ENCODE measurements at places on chromosomes 4 and X. TPM values are rescaled to one million over a fixed set of nuclear protein-coding genes. Genes with fewer than 3 reads are reported as not detected.

DNA sequence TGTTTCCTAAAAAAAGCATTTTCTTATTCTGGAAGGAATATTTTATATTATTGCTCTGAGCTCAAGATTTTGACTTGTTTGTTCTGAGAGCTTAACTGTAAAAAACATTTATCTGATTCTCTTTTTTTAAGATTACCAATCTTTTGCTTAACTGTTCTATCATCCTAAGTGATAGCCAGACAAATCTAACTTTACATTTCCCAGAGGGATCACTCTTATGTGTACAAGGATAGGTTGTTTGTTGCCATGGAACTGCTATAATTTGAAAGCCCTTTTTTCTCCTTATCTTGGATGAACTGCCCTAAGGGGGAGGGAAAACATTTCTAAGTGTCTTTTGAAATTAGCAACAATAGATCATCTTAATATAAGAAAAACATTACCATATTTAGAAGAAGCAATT, 494.7 kb downstream of the TRAM1L1 start:
- H3K27ac ChIP-seq = no peak overlapping the region
- no peak overlapping the region for H3K4me3 ChIP-seq
- no peak for DNase-seq
- no peaks in the 10 kb centered on the region for H3K4me1 ChIP-seq
- H3K36me3 ChIP-seq = no peaks in the 10 kb centered on the region

The PNMA6F gene
- not detected for total RNA-seq

DNA sequence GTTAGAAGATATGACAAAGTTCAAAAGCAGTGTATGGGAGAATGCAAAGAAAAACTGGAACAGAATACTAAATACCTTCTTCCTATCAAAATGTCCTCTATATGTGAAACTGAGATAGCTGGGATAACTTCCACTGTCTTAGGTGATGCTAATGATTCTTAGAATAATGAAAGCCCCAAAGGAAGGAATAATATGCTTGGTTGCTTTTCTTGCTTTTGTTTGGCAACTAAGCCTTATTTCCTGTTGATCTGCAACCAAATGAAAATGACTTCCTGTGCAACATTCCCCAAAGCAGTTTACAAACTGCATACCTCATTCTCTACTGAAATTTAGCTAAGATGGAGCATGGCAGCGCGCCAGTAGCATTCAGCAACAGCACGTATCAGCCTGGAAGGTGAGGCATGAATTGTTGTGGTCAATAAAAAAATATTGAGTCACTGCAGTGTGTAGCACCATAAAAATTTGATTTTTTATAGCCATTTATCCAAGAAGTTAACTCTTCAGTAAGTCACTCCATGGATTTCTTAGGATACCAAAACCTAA, 18.7 kb downstream of the NDNF start:
- H3K36me3 ChIP-seq = no peaks in the 10 kb centered on the region
- no peaks in the 10 kb centered on the region for H3K4me1 ChIP-seq
- H3K4me3 ChIP-seq = no peak overlapping the region
- H3K27me3 ChIP-seq = peaks cover 45% of the 10 kb centered on the region

GRCh38 chr4:2186133-2186864, 55.6 kb downstream of the HAUS3 start:
- H3K27ac ChIP-seq = no peak overlapping the region
- H3K27me3 ChIP-seq = no peaks in the 10 kb centered on the region
- no peaks in the 10 kb centered on the region for H3K4me1 ChIP-seq
- no peak for DNase-seq

DNA sequence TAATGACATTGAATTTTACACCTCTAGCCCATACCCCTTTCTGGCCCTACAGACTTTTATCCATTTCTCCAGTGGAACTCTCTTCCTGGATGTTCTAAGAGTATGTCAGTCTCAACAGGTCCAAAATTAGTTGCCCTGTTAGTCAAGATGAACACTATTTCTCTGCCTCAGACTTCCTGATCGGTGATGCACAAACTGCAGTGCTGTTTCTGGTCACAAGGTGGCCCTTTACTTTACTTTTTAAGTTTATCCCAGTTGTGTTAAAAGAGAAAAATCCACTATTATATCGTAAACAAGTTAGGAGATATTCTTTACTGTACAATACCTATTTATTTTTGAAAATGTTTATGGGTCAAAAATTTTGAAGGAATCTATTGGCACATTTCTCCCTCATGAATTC, 13.1 kb downstream of the TCEAL7 start:
- no peaks in the 10 kb centered on the region for H3K36me3 ChIP-seq
- H3K4me3 ChIP-seq = no peak overlapping the region
- no peak overlapping the region for H3K27ac ChIP-seq
- no peak for DNase-seq
- H3K4me1 ChIP-seq = no peaks in the 10 kb centered on the region

GRCh38 chrX:131068945-131069719, 11.0 kb downstream of the ARHGAP36 start:
- DNase-seq = no peak
- no peaks in the 10 kb centered on the region for H3K36me3 ChIP-seq
- H3K27ac ChIP-seq = no peak overlapping the region
- H3K4me3 ChIP-seq = no peak overlapping the region
- H3K4me1 ChIP-seq = no peaks in the 10 kb centered on the region

DNA sequence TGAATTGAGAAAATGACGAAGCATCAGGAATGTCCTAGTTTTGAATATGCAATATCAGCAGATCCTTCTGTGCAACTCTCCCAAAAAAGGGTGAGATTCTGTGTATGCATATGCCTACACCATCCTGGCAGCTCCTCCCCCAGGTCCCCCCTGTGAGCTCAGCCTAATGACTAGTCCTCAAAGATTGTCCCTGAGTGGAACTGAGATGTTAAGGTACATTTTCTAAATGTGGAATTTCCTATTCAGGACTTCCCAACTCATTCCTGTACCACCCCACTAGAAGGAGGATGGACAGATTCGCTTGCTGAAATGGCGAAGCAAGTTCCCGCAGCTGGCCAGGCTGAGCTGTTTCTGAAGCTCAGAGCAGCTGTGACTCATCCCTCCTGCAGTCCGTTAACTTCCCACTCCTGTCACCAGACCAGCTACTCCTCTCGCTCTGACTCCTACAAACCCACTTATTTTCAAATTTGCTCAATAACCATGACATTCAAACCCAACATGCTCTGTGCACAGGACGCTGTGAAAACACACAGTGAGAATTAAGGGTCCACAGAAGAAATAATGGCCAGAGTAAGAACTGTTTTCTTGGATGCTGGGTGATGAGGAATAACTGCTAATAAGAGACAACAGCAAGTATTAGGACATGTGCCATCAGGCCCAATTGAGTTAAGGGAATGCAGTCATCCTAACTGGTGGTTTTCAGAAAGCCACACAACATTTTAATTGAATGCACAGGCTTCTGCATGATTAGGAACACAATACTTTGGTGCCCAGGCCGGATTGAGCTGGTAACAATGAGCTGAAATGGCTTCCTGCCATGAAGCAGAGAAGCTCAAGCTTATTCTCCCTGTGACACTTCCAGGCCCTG, 40.0 kb upstream of the IRF2 start:
- H3K36me3 ChIP-seq = no peaks in the 10 kb centered on the region
- DNase-seq = no peak
- H3K27ac ChIP-seq = peak overlapping the region; percentile 67
- H3K27me3 ChIP-seq = no peaks in the 10 kb centered on the region
- H3K4me3 ChIP-seq = no peak overlapping the region

DNA sequence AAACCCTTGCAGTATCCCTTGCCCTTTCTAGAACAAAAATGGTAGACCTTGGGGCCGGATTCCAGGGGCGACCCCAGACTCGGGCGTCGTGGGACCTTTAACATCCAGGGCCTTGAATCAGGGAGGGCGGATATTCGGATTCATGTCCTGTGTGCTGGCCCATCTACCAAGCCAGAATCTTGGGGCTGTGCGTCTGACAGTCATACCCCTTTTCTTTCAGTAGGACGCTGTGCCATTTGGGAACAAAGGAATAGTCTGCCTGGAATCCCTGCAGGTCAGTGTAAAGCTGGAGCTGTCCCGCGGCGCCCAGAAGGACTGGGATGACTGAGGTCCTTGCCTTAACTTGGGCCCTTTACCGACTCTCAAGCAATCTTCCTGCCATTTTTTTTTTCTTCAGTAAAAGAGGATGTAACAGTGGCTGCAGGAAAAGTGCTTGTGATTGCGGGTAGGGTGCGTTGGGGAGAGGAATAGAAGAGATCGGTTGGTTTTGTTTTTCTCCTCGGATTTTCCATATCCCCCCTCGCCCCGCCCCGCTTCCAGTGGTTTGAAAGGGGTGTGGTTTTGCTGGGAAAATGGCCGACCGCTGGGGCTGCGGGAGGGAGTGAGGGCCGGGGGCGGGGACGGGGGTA, 518 bp downstream of the ARMCX1 start:
- peak overlapping the region; percentile 90 for H3K4me3 ChIP-seq
- peaks cover 19% of the 10 kb centered on the region for H3K4me1 ChIP-seq
- no peaks in the 10 kb centered on the region for H3K27me3 ChIP-seq
- DNase-seq = no peak

DNA sequence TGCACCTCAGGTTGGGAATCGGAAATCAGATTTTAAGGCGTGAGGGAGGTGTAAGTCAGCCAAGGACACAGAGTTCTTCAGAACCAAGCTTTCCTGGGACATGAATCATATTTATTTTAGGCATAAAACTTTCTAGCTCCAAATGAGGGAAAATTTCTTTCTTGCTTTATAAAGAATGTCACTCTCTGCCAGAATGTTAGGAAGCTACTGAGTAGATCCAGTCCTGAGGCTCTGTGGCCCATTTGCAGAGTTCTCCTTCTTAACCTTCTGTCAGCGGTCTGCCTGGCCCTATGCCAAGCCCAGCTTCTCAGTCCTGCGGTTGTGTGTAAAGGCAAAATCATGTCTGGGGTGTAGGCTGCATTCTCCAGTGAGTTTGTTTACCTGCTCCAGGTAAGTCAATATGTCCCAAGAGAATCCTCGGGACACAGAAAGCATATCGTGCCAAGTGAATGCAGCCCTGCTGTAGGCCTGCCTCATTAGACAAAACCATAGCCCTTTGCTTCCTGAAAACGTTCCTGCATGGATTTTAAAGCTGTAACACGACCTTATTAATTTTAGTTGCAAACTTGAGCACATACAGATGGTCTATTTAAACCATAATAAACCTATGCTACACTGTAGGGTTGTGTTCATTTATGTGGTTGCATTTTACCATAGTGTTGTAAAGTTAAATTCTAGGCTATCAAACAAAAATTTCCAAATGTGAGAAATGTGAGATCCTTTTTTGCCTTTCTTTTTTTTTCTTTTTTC, 29.2 kb upstream of the CCNI start:
- H3K4me1 ChIP-seq = peaks cover 16% of the 10 kb centered on the region
- peak; percentile 84 for DNase-seq
- peaks cover 27% of the 10 kb centered on the region for H3K27me3 ChIP-seq

The GAGE12J gene
- total RNA-seq = not detected

The RAB41 gene
- not detected for total RNA-seq

The ZNF330 gene
- 30.1 TPM for total RNA-seq

DNA sequence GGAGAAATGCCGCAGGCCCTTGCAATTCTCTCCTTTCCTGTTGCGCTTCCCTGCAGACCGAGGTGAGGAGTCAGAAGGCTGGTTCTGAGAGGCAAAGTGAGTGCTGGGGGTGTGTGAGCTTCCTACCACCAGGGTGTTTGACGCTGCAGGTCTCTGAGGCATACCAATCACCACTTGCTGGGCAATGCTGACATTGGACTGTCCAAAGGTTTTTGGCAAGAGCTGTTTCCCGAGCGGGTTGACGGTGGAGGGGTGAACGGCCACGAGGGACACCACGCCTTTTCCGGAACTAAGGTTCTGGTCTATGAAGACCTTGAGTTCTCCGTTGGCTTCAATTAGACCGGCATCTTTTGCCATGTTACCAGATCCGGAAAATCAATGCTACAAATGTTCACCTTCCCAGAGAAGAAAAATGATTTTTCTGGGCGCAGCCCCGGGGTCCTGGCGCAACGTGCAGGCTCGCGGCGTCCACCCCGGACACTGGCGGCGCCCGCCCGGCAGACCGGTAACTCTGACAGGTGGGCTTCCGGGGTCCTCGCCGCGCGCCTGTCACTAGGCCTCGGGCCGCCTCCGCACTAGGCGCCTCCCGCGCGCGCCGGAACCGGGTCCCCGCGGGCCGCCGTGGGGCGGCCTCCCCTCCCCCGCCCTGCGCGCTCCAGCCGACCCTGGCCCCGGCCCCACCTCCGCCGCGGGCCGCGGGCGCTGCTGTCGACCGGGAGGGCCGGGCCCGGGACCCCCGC, 44.9 kb upstream of the FAM47C start:
- H3K4me1 ChIP-seq = peaks cover 2% of the 10 kb centered on the region
- H3K36me3 ChIP-seq = peaks cover 2% of the 10 kb centered on the region
- H3K27ac ChIP-seq = no peak overlapping the region
- H3K27me3 ChIP-seq = peaks cover 24% of the 10 kb centered on the region
- H3K4me3 ChIP-seq = no peak overlapping the region
